ENCODE measurements at places on chromosomes 2 and 18.

DNA sequence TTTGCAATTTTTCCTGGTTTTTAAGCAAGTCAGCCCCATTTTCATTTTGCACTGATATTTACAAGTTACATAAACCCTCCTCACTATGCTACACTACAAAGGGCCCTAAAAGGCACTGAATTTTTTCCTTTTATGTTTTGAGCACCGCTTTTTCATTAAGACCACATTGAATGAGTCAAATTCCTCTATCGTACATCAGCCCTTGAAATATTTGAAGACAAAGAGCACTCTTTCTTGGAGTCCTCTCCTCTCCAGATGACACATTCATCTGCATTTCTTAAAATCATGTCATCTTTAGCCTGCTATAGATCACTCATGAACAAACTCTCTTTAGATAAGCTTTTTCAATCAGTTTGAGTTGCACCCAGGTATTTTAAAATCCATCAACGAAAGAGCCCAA is 306.6 kb upstream of the SOX11 start:
- no peak for DNase-seq

- DNase-seq = no peak
Measured at GRCh38 chr2:13052547-13052946, 335.8 kb downstream of the TRIB2 start.

DNA sequence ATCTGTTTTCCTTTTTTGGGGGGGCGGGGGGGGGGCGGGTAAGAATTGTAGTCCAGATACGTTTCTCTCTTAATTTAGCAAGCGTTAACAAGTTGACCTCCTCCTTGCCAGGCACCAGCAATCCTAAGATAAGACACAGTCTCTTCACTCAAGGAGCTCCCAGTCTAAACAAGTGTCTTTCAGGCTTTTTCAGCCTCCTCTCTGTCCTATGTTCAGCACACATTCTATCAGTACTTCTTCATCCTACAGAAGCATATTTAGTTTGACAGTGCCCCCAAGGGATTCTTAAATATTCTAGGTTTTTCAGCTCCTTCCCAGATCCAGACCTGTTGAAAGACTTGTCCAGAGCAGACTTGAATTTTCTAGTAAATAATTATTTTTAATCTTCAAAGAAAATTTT is 2.7 kb downstream of the PPP1CB start:
- no peak for DNase-seq

- DNase-seq = no peak
Measured at GRCh38 chr2:69030800-69031428, 17.9 kb downstream of the ANTXR1 start.

GRCh38 chr18:62200121-62200914 is 13.3 kb downstream of the RELCH start:
- no peak for DNase-seq

DNA sequence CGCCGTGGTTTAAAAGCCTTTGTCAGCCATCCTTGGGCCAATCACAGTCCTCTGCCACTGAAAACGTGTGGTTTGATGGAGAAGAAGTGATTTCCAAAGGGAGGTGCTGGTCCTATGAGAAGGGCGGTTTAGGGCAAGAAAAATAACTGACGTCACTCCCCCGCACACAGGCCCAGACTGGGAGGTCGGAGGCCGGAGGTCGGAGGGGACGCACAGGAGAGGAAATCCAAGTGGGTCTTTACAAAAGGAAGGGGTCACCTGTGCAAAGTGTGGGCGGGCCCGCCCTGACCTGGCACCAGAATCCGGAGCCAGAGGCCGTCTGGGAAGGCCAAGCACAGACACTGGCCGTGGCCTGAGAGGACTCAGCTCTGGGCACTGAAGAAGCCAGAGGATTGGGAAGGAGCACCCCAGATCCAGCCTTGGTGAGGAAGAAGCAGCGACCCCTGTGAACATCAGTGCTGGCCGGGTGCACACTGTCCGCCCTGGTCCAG is 18.0 kb upstream of the KCNG2 start:
- no peak for DNase-seq

GRCh38 chr2:106338043-106338442 is 130.2 kb downstream of the RGPD3 start:
- DNase-seq = no peak

DNA sequence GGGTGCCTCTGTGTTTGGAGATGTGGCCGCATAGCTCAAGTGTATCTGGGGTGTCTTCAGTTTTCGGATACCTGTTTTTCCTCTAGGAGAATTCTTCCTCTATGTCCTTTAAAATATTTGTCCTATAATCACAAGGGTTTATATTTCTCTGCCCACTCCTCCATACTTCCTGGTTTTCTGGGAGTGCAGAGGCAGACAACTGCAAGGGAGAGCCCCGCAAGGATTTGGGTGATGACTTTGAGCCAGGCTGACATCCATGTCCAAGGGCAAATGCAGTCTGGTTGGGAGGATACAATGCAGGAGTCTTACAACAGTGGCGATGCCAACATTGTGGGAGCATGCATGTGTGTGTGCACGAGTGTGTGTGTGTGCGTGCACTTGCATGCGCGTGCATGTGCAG is 2.1 kb downstream of the IL1RL1 start:
- DNase-seq = no peak

GRCh38 chr2:10402653-10403215 is 45.4 kb downstream of the ODC1 start:
- DNase-seq = no peak

- peak; percentile 57 for DNase-seq
Measured at GRCh38 chr2:9757501-9758264, 85.6 kb upstream of the TAF1B start.

DNA sequence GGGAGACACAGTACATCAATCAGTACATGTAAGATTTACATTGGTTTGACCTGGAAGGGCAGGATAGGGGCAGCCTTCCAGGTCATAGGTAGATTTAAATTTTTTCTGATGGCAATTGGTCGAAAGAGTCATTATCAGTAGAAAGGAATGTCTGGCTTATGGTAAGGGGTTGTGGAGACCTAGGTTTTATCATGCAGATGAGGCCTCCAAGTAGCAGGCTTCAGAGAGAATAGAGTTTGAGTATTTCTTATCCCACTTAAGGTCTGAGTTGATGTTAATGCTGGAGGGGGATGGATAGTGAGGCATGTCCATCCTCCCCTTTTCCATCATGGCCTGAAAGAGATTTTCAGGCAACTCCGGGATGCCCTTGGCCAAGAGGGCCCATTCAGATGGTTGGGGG is 60.7 kb downstream of the SPTBN1 start:
- DNase-seq = no peak

DNA sequence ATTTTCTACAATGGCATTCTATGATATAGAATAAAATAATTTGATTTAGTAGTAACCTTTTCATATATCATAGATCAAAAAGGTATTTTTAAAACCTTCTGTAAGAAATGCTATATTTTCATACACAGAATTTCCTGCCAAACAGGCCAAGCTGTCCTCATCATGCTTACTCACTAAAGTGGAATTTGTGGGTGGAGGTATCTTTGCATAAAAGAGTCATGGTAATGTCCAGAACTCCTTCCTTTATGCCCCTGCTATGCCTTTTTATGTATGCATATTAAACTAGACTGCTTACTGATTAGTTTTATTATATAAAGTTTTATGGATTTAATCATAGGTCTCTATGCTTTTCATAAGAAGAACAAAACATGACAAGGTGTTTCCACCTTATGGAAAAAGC is 27.5 kb upstream of the MARCHF7 start:
- no peak for DNase-seq

DNA sequence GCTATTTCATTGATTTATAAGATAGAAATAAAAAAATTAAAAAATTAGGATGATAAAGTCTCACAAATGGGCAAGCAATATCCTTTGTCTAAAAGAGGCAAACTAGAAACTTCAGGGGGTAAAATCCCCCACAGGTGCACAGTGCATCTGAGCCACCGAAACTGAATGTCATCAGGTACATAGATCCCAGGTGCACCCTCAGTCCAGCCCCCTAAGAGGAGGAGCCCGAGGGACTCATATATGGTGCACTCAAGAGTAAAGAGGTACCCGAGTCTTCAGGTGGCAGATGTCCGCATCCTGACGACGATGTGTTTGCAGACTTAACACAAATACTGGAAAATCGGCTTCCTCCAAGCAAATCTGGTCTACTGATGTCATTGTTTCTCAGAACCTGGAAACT is 11.3 kb downstream of the QPCT start:
- DNase-seq = no peak

- no peak for DNase-seq
Measured at GRCh38 chr2:238387332-238387731, 39.4 kb upstream of the ASB1 start.

GRCh38 chr2:62149708-62150107 is 46.2 kb upstream of the B3GNT2 start:
- DNase-seq = no peak

DNA sequence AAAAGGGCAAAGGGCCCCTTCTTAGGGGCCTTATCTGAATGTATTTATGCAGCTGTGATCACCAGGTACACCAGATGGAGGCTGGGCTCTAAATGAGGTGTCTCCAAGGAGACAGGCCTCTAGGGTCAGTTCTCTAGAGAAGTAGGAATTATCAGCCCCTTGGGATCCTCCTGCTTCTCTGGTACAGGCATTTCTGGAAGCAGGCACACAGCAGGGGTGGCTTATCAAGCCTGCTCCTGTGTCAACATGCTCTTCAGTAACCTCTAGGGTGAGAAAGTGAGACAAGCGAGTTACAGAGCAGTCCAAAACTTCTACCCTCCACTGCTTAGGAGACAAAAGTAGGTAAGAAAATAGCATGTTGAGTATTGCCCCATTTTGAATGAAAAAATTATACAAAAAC is 13.8 kb downstream of the TPGS2 start:
- peak; percentile 13 for DNase-seq

- DNase-seq = no peak
Measured at GRCh38 chr18:29164993-29165599, 988.2 kb upstream of the CDH2 start.

DNA sequence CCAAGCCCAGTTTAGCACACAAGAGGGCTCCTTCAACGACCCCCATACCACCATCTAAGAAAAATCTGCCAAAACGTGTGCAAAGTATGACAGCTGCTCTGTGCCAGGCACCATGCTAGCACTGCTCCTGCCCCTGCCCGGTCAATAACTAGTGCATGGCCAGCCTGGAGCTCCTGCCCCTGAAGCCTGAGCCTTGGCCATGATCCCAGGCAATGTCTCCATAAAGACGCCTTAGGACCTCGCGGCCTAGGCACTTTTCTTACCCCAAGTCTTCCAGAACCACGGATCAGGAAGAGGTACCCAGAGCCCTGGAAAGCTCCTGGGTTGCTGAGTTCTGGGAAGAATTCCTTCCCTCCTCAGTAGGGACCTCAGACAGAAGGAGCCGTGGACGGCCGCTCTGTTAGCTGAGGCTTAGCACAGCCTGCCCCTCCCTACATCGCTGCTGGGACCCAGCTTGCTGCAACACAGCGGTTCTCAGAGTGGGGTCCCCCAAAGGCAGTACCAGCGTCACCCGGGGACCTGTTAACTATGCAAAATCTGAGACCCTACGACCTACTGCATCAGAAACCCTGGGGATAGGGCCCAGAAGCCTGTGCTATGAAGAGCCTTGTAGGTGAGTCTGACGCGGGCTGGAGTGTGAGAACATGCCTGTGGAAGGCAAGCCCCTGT is 117.8 kb upstream of the TWIST2 start:
- DNase-seq = no peak

- DNase-seq = no peak
Measured at GRCh38 chr2:86417961-86418360, 23.2 kb upstream of the KDM3A start.

DNA sequence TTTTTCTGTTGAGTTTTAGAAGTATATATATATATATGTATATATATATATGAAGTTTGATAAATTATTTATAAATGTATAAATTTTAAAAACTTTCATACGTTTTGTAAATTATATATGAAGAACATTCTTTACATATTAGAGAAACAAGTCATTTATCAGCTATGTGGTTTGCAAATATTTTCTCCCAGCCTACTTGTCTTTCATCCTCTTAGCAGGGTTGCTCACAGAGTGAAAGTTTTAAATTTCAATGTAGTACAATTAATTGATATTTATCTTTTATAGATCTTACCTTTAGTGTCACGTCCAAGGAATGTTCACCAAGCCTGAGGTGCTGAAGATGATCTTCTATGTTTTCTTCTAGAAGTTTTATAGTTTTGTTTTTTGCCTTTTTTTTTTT is 78.3 kb upstream of the HS6ST1 start:
- DNase-seq = no peak

DNA sequence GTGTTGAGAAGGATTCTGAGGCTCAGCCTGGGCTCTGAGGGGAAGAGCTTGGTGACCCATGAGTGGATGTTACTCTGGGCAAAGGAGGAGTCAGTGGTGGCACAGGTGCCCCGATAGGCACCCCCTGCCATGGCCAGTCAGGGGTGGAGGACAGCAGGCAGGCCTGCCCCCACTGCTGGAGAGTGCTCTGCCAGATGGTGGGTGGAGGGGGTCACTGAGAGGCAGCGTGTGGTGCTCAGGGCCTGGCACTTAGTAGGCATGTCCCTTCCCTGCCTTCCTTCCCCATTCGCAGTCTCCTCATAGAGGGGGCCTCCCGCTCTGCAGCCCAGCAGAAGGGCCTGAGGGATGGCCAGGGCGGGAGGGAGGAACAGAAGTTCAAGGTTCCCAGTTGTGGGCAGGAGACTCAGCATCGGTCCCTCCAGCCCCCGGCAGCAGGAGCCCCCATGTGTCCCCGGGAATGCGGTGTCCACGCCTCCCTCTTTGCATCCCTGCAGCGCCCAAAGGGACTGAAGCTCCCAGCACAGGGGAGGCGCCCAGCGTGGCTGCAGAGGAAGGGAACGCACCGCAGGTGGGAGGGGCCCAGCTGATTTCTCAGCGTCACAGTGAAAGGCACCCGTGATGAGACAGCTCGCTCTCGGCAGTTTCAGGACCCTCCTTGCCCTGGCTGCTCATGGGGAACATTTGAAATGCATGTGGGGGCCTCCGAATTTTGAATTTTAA is 5.7 kb upstream of the SNED1 start:
- no peak for DNase-seq

DNA sequence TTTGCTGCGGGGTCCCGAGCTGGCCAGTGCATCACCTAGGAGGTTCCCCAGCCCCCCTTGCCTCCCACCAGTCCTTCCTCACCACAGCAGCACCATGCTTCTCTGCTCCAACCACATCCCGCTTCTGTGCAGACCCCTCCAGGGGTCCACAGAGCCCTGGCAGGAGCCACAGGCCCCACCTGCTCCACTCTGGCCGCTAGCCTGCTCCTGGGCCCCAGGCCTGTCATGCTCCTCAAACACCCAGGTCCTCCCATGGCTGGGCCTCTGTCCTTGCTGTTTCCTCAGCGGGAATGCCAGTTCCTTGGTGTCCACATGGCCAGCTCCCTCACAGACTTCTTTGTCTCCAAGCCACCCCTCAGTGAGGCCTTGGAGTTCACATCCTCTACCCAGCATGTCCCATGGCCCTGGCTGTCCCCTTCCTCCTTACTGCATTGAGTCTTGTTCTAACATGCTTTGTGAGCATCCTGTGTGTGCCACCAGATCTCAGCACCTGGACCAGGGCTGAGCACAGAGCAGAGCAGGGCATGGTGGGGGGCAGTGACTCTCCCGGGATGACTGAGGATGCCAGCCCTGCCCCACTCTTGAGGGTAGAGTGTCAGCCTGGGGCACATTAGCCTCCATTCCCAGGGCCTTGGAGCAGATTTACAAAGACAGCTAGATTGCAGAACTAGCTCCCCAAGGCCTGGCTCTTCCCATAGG is 201.0 kb upstream of the HS6ST1 start:
- DNase-seq = no peak

Data from NCI-H1092 treated with DMSO at 0.1 percent for 48 hours (cell line).